ENCODE measurements at places on chromosomes 7 and 10.

GRCh38 chr7:140285938-140286337 is 109.2 kb upstream of the KDM7A start:
- DNase-seq = no peak

- no peak for DNase-seq
Measured at GRCh38 chr7:125436220-125436619, 506.6 kb upstream of the POT1 start.

DNA sequence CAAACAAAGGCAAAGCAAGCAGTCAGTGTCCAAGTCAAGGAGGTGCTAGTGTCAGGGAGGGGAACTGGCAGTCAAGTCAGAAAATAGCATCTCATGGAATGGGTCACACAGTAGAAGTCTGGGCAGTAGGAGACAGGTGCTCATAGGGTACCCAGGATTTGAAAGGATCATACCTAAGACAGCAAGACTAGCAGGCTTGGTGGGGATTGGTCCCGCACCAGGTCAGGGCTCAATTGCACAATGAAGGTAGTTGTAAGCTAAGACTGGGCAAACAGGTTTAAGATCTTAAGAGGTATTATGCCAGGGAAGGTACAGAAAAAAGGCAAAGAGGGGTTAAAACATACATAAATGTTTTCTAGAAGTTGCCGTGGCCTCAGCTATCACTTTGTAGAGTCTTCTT is 181.4 kb upstream of the ETV1 start:
- DNase-seq = no peak

DNA sequence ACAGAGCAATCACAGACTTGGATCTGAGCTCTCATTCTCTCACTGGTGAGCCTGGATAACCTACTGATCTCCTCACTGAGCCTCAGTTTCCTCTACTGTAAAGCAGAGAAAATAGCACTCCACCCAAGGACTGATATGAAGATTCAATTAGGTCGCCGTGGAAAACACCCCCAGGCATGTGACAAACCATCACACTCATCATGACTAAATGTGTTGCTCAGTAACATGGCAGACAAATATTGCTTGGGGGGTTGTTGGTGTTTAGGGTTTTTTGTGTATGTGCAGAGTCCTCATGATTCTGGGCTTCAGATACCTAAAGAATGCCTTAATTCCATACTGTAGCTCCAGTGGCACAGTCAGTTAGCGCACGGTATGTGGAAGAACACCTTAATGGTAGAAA is 122.1 kb upstream of the TCF7L2 start:
- DNase-seq = no peak

DNA sequence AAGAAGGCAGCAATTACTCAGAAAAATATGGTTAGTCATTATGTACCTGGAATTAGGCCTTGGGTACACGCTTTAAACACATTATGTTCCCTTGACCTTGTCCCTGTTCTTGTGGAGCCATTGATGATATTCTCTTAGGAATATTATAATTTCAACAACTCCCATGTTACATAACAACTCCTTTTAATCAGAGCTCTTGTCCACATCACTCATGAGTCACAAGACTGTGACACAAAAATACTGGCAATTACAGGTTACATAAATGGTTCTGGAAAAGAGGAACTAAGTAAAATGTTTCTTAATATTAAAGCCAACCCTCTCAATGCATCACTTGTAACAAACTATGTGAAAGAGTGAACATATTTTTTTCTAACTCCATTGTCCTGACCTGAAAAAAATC is 143.8 kb upstream of the PCLO start:
- no peak for DNase-seq

DNA sequence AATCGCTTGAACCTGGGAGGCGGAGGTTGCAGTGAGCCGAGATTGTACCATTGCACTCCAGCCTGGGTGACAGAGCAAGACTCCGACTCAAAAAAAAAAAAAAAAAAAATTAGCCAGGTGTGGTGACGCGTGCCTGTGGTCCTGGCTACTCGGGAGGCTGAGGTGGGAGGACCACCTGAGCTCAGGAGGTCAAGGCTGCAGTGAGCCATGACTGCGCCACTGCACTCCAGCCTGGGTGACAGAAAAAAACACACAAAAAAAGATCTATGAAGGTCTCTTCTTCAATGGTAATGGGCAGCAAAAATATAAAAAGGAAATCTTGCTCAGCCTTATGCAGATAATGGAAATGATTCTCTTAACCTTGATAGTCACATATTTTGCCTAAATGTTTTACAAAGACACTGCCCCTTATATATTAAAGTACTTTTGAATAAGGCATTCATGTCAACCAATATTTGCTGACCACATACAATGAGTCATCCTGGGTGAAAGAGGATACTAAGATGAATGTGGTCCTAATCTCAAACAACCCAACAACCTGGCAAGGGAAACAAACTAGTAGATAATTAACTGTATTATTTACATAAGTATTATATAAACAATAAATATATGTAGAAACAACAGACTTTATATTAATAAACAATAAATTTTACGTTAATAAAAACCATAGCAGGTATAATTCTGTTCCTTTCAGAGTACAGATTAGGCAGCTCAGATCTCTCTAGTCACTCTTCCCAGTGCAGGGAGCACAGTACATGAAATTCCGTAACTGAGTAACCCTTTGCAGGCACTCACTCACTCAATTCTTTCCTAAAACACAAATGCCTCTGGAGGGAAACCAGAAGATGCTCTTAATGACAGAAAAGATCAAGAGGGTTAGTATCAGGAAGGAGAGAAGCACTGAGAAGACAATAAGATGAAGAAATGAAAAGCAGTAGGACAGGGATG is 8.1 kb downstream of the TOMM7 start:
- DNase-seq = no peak

- DNase-seq = no peak
Measured at GRCh38 chr7:133746305-133746704, 380.8 kb upstream of the LRGUK start.

DNA sequence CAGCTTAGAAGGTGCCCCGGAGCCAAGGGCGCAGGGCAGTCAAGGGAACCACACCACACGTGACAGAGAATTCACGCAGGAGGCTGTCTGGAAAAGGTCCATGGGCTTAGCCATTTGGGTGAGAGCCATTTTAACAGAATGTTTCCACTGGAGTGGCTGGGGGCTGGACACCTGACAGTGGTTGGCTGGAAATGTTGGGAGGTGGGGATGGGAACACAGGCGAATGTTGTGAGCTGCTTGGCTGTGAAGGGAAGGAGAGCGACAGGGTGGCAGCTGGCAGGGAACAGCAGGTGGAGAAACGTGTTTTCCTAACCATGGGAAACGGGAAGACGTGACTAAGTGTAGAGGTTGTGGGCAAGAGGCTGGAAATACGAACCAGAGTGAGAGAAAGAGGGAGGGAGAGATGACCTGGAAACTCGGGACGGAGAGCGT is 100.5 kb upstream of the ZNF32 start:
- DNase-seq = no peak

- no peak for DNase-seq
Measured at GRCh38 chr7:144670218-144670617, 165.6 kb downstream of the TPK1 start.

GRCh38 chr10:133396035-133396624 is 2.2 kb downstream of the MTG1 start:
- no peak for DNase-seq

GRCh38 chr10:59968705-59969104 is 62.3 kb upstream of the CCDC6 start:
- no peak for DNase-seq

GRCh38 chr7:41024126-41024525 is 678.8 kb downstream of the INHBA start:
- no peak for DNase-seq

DNA sequence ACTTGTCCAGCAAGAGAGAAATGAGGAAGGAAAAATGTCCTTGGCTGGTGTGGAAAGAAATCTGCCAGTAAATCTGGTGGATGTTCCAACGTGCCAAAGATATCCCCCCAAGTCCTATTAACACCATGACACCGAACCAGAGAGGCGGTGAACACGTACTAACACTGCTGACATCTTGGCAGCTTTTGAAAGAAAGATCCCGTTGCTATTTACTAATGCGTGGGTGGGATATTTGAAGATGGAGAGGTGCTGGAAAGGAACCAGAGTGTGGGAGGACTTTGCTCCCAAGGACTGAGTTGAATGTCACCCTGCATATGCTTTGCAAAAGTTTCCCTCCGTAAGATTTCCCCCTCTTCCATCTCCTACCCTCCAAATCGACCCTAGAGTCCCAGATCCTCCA is 7.9 kb downstream of the CCDC3 start:
- no peak for DNase-seq

Data from stimulated activated CD4-positive, alpha-beta T cell treated with anti-CD3 and anti-CD28 coated beads, Interleukin-12 subunit alpha, Interleukin-12 subunit beta, amount 100 ng/mL, for 24 hours (primary cell).